GM23248 (cell line): ENCODE measurements at places on chromosomes 4 and X. TPM values are rescaled to one million over a fixed set of nuclear protein-coding genes. Genes with fewer than 3 reads are reported as not detected.
A peak's percentile ranks its signal among the peaks of the same experiment; 100 is the strongest.

- no peak for DNase-seq
Measured at GRCh38 chr4:105470766-105471165, 3.1 kb downstream of the PPA2 start.

GRCh38 chr4:95636061-95636460 lies 87.3 kb upstream of the UNC5C start:
- DNase-seq, result no peak

SLC49A3 gene
- total RNA-seq, result 9.1 and 12.5 TPM in 2 replicates

GRCh38 chr4:1998296-1998695 lies 10.5 kb downstream of the NELFA start:
- no peak for DNase-seq

DNA sequence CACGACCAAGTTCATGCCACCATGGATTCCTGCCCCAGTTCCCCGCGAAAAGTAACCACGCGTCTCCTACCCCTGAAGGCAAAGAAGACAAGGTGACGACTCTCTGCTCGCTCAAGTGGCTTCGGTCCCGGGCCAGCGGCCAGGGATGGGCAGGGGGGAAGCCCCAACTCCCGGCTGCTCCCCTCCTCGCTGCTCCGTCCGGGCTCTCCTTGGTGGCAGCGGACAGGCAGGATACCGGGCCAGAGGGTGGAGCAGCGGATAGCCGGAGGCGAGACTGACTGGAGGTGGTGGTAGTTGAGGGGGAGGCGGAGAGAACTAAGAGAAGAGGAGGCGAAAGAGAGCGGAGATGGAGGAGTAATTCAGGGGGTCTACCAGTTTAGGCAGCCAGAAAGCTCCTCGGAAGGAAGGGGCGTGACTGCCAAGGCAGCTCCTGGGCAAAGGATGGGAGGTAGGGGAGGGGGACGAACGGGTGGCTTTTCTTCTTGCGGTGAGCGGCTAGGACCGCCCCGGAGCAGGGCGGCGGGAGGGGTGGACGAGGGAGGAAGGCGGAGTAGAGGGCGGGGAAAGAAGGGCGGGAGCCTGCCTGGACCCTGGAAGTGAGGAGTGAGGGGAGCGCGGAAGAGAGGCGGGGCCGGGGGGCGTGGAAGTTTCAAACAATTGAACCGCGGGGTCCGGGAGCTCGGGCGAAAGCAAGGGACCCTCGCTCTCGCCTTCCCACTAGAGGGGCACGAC lies at the start of gene AMOT:
TSS of gene AMOT (minus strand) at position 450 of the 732 bp plus-strand sequence. CDS start 17,705 bp downstream, outside the sequence.
- DNase-seq, result peak; percentile 68

- DNase-seq, result no peak
Measured at GRCh38 chr4:184279496-184280061, 61.9 kb upstream of the ENPP6 start.
